Stimulated activated CD4-positive, alpha-beta T cell treated with anti-CD3 and anti-CD28 coated beads, Interleukin-12 subunit alpha, Interleukin-12 subunit beta, amount 100 ng/mL, for 4 hours (primary cell): ENCODE measurements at places on chromosomes 4 and X.

GRCh38 chr4:94689155-94689860 lies 68.4 kb upstream of the BMPR1B start:
- no peak for DNase-seq

DNA sequence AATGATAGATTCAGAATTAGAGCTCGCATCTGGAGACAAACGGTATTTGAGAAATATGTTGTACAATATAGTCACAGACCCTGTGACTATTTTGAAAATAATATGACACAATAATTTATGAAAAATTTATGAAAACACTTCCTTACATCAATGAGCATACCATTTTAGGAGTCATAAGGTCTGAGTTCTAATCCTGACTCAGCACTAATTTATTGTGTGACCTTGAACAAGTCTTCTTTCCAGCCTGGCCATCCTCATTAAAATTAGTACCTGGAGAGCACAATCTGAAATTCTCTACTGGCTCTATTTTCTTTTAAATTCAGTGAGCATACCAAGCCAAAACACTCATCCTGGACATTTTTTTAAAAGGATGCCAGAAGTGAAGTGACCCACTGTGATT lies 622.3 kb downstream of the SMARCA1 start:
- no peak for DNase-seq

DNA sequence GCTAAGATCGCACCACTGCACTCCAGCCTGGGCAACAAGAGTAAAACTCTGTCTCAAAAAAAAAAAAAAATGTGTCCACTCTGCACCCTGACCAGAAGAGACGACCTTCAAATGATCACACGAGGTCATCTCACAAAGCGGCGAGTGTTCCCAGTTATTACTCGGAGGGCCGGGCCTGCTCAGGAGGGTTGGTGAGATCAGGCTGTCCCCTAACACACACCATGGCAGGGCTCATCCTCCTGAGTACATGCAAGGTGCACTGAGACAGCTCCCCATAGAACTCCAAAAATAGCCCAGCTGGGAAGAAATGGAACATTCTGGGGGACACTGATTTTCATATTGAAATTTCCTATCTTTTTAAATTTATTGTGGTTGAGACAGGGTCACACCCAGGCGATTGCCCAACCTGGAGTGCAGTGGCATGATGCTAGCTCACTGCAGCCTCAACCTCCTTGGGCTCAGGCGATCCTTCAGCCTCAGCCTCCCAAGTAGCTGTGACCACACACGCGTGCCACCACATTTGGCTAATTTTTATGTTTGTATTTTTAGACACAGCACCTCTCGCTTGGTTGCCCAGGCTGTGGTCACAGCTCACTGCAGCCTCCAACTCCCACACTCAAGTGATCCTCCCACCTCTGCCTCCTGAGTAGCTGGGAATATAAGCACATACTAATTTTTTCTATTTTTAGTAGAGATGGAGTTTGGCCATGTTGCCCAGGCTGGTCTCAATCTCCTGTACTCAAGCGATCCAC lies 51.5 kb downstream of the DHRSX start:
- no peak for DNase-seq

GRCh38 chrX:10617999-10618351 lies 2.4 kb downstream of the MID1 start:
- no peak for DNase-seq

- DNase-seq: no peak
Observed at GRCh38 chrX:115093191-115093590, 75.8 kb upstream of the IL13RA2 start.

DNA sequence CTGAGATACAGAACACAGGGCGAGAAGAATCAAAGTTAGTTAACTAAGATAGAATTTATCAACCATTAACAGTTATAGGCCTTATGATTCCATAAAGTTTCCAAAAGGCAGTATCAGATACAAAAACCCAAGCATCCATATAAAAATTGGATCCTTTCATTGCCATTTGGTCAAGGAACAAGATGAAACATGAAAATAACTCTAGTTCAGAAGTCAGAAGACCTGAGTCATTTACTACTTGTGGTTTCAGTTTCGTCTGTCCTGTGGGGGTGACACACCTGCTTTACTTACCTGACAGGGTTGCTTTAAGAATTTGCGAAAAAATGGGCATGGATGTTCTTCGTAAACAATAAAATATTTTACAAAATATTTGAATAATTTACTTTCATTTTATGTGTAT lies 130.8 kb downstream of the ANAPC10 start:
- DNase-seq: no peak

- DNase-seq: no peak
Observed at GRCh38 chr4:46393606-46394005, 3.7 kb upstream of the GABRA2 start.

GRCh38 chr4:82802911-82803310 lies 4.3 kb upstream of the SCD5 start:
- DNase-seq: no peak

DNA sequence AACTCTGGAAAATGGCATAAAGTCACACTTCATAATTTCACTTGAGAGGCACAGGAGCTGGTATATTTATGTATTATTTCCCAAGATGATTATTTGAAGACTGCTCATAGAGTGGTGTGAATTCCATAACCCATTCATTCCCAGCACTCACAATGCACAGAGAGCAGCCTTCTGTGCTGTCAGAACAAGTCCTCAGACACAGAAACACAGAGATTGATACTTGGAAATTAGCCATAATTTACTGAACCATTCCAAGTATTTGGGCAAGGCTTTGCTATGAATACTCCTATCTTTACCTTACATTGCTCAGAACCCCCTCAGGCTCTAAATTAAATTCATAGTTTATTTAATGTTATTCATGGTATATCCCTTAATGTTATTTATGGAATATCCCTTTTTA lies 53.6 kb downstream of the PABPC4L start:
- no peak for DNase-seq

GRCh38 chr4:154406018-154406795 lies 85.4 kb downstream of the DCHS2 start:
- DNase-seq: no peak

GRCh38 chr4:137668885-137669545 lies 136.7 kb upstream of the PCDH18 start:
- no peak for DNase-seq

- DNase-seq: no peak
Observed at GRCh38 chr4:89000844-89001360, 56.1 kb downstream of the FAM13A start.

DNA sequence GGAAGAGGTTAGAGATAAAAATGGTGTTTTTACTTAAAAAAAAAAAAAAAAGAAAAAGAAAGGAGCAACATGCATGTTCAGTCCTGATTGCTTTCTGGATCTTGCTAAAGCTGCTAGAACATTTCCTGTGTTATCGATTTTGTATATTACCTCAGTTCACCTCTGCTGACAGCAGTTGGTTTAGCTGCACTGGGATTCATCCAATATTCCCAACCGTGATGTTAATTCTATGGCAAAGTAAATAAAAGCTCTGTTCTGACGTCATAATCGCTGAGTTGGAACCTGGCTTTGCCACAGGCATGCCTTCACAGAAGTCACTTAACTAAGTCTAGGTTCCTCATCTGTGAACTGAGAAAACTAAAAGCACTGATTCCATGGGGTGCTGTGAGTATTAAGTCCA lies 90.7 kb upstream of the SORBS2 start:
- no peak for DNase-seq

DNA sequence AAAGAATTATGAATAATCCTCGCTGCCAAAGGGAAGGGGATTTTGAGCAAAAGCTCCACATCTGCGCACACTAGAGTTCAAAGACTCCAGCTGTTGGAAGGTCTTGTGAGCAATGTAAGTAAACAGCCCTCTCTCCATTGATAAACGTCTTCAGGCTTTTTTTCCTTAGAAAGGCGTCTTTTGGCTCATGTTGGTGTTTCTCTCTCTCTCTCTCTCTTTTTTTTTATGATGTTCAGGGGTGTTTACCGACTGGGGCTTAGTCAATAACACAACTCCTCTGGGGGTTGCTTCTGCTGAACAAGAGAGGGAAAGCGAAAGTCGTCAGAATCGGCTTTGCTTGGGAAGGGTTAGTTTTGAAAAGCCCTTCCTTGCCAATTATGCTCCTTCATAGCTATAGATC lies 53.2 kb upstream of the C1QTNF7 start:
- no peak for DNase-seq

GRCh38 chr4:83247415-83248357 lies 36.9 kb downstream of the COQ2 start:
- DNase-seq: no peak

DNA sequence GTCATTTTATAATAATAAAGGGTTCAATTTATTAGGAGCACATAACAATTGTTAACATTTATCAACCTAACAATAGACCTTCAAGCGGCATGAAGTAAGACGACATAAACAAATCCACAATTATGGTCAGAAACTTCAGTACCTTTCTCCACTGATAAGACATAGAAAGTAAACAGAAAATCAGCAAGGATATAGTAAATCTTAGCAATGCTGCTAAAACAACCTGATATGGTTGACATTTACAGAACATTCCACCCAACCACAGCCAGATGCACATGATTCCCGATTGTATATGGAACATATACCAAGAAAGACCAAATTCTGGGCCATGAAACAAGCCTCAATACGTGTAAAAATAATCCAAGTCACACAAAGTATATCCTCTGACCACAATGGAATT lies 71.3 kb downstream of the ZFYVE28 start:
- no peak for DNase-seq

DNA sequence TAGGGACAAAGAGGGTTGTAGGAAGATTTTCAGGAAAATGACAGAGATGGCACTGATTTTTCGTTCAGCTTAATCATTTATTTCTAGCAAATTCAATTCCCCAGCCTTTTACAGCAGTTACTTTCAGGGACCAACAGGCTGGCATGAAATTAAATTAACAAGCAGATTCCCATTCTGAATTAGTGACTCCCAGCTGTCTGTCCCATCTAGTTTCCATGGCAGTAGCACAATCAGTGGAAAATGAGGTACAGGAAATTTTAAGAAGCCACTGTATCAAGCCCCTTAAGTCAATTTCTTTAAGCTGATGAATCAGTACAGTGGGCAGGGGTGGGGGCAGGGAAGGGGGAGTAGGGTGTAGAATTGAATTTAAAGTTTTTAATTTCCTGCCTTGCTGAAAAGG lies 121.1 kb upstream of the TEX13C start:
- DNase-seq: no peak

DNA sequence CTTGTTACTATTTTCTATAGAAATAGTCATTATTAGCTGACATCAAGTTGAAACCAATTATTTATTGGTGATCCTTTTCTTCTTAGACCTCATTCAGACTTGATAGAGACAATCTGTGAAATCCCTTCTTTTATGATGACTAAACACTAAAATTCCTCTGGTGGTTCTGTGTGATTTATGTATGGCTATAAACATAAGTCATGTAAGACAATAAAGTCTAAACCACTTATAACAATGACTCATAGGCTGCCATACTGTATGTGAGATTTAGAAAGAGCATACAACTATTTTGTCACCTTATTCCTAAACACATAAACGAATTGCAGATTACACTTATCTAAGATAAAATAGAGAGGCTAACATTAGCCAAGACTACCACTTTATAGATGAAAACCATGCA lies 101.1 kb upstream of the PRR32 start:
- DNase-seq: no peak

DNA sequence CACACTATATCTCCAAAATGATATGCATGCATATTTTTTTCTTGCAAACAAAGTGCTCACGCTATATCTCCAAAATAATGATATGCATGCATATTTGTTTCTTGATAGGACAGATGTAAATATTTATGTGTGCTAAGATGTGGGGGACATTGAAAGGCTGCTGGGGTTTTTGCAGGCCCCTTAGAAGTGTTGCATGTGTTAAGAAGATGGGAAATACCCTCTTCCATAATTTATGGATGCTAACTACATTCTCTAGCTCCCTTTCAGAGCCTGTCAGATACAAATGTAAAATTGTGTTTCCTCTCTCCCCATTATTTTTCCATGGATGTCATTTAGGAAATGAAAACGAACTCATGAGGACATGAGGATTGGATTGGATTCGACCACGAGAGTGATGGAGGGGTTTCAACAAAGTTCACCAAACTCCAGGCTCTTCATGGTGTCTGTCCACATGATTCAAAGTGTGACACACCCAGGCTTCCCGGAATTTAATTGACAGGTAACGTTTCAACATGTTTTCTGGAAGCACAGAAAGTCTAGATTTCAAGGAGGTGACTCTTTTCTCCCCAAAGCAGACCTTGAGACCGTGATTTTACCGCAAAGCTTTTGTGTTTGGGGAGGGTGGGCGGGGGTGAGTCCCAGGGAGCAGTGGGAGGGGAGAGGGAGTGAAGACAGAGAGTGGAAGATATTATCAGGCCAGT lies 94.4 kb upstream of the CD99 start:
- DNase-seq: no peak

DNA sequence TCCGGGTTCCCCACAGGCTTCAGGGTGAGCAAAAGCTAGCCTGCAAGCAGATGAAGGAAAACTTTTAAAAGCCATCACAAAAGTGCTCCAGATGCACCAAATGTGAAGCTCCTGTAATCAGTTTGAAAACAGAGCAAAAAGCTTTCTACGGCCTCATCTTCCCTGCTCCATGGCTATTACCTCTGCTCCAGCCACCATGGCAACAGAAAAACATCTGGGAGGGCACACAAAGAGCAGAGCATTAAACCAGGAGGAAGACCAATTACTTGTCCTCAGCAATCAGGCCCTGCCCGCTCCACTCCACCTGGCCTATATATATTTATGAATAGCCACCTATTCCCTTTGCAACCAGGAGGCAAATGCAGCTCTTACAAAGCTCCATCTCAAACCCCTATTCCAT lies 33.6 kb downstream of the TMEM154 start:
- DNase-seq: no peak

DNA sequence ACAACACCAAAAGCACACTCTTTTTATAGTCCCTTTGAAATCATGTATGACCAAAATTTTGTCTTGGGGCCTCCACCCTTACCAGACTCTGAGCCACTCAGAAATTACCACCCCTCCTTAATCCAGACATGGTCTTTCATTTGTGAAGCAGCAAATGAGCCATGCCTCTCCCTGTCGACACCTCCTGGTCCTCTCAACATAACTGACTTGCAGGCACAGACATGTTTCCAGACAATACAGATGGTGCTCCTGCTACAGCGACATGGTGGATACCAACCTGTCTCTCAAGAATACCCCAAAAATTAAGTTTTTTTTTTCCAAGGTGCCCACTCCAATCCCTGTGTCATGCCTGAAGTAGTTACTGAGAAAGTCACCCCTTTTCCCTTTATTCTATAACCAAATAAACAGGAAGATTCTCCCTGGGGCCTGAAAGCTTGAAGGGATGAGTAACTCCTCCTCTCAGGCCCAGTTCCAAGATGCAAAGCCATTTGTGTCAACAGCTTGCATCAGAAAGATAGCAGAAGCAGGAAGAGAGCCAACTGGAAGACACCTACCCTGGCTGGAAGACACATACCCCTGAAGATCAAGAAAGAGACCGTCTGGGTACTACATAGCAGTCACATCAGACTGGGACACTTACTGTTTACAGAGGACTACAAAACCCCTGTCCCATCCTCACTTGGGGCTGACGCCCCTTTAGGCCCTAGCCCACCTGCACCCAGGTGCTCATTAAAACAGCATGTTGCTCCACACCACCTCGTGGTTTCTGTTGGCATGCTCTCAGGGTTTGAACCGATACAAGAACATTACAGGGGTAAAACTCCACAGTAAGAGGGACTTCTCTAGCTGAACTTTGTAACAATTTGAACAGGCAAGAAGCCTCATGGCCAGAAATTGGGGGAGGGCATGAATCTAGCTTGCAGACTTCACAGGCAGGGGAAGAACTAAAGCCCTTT lies 5.5 kb upstream of the UGT2B17 start:
- no peak for DNase-seq

GRCh38 chrX:23374291-23374690 lies 39.6 kb downstream of the PTCHD1 start:
- DNase-seq: no peak
